NCI-H1092 treated with DMSO at 0.1 percent for 48 hours (cell line): ENCODE measurements at places on chromosomes 3 and 15.

DNA sequence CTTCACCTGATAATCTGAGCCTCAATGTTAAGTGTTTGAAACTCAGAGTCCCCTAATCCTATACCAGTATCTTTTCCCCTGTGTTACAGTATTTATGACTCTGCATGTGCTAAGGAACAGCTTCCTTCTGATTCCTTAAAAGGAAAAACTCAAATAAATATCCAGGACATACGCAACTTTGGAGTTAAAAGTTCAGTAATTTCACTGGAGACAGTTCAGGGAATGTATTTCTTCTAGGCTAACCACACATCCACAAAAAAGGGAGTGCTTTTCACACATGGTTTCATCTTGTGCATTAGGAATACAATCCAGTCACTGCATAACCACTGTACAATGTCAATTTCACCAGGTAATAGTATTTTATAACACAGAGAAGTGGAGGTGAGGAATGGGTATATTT is 31.0 kb downstream of the PGBD4 start:
- DNase-seq = no peak

DNA sequence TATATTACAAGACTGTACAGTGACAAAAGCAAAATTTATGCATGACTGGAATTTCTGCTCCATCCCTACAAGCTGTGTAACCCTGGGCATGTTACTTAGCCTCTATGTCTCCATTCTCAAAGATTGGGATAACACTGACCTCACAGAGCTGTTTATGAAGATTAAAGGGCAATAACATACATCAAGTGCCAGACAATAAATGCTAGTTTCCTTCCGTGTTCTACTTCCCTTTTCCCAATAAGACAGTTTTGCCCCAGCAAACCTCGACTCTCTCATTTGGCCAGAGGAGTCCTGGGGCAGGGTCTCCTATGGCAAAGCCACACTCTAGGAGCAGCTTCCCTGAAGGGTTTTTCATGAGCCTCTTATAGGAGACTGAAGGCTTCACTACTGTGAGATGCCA is 7.5 kb downstream of the HEXA start:
- DNase-seq = no peak

- no peak for DNase-seq
Observed at GRCh38 chr3:94433811-94434210, 370.9 kb downstream of the NSUN3 start.

GRCh38 chr3:13501958-13502790 is 22.1 kb downstream of the HDAC11 start:
- no peak for DNase-seq

DNA sequence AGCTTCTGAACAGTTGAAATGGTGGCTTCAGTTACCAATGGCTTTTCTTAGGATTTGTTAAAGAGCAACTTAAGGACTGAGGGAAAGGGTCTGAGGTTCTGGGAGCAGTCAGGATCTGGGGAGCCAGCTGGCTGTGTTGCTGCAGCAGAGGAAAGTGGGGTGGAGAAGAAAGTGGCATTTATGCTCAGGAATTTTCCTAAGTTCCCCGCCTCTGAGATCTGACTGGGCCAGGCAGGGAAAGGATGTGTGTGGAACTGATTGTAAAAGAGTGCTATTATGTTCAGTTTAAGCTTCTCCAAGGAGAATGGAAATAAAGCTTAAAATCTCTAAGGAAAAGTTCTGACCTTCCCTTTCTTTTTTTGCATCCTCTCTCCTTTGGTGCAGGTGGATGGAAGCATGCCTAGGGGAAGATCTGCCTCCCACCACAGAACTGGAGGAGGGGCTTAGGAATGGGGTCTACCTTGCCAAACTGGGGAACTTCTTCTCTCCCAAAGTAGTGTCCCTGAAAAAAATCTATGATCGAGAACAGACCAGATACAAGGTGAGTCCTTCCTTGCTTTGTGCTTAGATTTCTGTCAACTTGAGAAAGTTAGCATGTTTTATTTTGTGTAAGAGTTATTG is 37.8 kb downstream of the IQGAP1 start:
- DNase-seq = no peak

DNA sequence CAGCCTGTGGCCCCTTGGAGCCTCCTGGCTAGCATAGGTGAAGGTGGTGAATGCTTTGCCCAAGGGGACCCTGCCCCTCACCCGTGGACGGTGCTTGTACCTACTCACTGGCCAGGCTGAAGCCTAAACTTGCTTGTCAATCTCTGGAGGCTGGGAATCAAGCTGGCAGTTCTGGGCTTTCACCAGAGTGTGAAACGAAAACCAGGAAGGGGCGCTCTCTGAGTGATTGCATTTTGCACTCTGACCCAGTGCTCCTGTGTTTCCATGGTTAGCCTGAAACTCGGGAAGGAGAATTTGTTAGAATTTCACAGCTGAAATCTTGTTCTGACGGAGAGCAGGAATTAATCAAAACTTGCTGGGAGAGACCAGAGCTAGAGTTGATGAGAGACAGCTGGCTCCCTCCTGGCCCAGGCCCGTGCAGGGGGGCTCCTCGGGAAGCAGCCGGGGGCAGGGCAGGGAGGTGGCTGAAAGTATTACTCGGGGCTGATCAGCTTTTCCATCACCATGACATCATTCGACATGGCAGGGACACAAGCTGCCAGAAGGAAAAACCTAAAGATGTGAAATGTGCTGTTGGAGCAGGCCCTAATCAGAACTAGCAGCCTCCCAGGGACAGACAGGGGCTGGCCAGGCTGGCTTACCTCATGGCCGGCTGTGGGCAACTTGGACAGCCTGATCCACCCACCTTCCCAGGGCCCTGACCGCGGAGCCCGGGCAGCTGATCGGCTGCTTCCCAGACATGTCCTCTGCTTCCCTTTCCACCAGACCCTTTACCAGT is 323.6 kb upstream of the CTDSPL start:
- no peak for DNase-seq

DNA sequence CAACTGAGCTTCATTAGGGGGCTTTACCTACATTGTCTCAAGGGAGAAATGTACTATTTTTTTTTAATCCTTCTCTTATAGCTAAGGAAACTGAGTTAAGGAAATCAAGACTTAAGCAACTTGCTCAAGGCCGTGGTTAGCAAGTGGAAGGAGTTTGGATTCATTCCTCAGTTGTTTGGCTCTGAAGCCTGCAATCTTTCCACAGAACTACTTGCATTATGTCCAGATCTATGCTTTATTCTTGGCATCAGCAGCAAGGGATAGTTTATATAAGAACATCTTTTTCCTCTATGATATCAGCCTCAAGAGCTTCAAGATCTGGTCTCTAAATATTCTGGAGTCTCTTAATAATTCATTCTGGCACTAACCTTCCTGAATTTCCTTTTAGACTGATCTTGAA is 182.4 kb downstream of the SV2B start:
- DNase-seq = no peak

- no peak for DNase-seq
Observed at GRCh38 chr15:63284335-63284734, 6.9 kb downstream of the APH1B start.

- no peak for DNase-seq
Observed at GRCh38 chr15:39588531-39589192, 7.8 kb downstream of the THBS1 start.

- DNase-seq = no peak
Observed at GRCh38 chr15:52343831-52344230, 48.2 kb upstream of the MYO5C start.

DNA sequence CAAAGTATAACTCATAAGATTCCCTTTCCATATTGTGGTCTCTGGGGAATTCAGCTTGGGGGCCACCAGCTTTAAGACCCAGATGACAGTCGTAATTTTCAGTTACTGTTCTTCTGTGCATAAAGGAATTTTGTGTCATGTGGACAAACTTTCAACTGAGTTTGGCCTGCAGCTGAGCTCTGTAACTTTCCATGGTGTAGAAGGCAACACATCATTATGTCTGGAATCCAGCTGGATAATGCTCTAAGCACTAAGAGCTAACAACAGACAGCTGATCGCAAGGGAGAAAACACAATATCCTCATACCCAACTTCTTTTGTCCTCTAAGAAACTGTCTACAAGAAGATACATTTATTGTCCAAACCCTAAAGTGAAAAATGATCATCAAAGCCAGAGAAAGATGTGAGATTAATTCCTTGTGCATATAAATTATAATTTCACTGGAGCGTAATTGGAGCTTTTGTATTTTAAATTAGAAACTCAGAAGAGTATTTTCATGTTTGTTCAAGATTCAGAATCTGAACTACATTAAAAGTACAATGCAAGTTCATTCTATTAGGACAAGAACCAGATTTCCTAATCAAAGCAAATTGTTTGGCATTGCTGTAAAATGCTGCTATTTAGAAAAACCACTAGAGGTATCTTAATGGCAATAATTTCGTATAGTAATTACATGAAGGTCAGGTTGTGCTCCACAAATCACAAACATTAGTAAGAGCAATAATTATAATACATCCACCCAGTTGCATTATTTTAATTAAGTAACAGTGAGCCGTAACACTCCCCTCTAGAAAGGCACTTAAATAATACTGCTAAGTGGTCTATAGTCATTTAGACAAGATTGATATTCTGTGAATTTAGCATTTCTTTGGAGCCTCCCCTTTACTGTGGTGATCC is 218.8 kb downstream of the ATP8B4 start:
- DNase-seq = no peak

GRCh38 chr3:22714749-22715148 is 488.4 kb upstream of the UBE2E2 start:
- no peak for DNase-seq

DNA sequence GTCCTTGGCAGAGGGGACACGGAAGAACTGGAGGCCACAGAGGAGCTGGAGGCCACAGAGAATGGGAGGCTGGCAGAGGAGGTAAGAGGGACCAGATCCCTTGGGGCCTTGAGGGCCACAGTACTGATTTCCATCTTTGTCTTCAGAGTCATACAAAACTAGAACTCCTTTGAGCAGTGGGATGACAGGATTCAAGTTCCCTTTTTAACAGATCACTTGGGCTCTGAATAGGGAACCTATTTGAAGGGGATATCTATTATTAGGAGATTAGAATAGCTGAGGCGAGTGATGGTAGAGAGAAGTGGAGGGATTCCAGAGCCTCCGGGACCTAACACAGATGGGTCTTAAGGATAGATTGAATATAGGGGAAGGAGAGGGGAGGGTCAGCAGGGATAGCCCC is 55.7 kb downstream of the OXNAD1 start:
- DNase-seq = no peak

DNA sequence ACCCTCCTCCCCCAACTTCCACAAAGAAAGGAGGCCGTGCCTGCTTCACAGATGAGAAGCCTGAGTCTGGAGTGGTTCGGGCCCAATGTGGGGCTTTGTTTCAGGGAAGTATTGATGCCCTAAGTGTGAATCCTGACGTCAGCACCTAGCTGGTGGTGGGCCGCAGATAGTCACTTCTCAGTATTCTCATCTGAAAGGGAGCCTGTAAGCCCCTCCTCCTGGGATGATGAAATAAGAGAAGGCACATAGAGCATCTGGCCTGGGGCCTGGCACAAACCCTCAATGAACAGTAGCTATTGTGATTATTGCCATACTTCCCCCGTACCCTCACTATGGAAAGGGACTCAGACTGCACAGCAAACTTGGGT is 24.8 kb downstream of the LINGO1 start:
- no peak for DNase-seq

GRCh38 chr15:23854912-23855659 is 168.0 kb upstream of the NDN start:
- no peak for DNase-seq

DNA sequence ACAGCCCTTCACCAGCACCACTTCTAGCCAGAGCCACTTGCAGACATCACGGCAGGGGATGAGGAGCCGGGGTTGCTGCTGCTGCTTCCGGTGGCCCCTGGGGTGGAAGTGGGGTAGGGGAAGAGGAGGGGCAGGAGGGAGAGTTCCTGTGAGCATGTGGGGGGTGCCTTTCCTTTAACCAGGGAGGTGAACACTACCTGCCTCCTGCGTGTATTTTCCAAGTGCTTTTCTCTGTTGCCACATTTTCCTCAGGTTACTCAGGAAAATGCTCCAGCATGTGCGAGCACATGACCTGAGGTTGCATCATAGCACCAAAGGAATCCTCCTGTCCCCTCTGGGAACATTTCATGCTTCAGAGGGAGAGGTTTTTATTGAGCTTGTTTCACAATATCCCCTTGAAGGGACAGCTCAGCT is 12.2 kb upstream of the SACM1L start:
- DNase-seq = no peak

GRCh38 chr3:99843590-99844258 is 26.1 kb downstream of the CMSS1 start:
- peak; percentile 69 for DNase-seq

GRCh38 chr3:141482245-141482922 is 4.4 kb upstream of the RASA2 start:
- no peak for DNase-seq

GRCh38 chr3:187987187-187987586 is 166.8 kb upstream of the LPP start:
- no peak for DNase-seq

GRCh38 chr3:46200211-46200610 is 7.9 kb downstream of the CCR1 start:
- no peak for DNase-seq

GRCh38 chr15:34927726-34928125 is 41.8 kb downstream of the AQR start:
- DNase-seq = no peak

DNA sequence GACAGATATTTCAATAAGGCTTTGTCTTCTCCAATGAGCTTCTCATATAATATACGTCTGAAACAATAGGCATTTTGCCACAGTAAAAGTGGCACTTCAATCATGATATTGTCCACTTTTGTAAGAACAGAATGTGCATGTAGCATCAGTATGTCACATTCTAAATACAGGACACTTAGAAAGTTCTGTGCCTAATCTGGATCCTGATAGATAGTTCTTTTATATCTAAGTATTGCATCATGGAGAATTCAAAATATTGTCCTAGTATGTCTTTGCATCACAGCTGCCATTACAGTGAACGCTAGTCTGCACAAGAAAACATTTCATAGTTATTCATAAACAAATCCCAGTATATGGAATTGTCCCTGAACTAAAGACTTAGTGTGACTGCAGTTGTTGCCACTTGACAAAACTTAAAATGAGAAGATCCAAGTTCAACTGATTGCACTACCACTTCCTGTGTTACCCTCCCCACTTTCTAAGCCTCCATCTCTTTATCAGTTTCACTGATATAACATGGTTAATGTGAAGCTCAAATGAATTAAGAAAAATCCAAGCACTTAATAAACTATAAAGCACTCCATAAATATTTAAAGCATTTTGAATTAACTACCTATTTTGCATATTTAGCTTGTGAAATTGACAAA is 19.6 kb downstream of the LRRFIP2 start:
- DNase-seq = no peak

DNA sequence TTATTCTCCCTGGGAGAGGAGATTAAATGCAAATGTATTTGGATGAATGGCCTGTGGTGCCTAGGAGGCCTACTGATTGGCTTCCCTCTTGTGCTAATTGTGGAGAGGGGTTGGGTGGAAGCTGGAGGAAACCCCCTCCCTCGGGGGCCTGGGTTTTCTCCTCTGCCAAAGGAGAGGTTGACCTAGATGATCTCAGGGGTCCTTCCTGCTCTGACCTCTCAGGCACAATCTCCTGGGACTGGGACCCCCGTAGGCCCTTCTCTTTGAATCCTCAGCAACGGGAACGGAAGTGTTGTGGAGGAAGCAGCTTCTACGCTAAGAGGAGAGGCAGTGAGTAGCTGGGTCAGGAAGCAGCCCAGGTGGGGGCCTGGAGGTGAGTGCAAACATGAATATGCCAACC is 40.5 kb upstream of the MAGEF1 start:
- DNase-seq = no peak

GRCh38 chr3:8436661-8437287 is 64.8 kb upstream of the LMCD1 start:
- no peak for DNase-seq
